ENCODE measurements at places on chromosomes 3 and 15.

DNA sequence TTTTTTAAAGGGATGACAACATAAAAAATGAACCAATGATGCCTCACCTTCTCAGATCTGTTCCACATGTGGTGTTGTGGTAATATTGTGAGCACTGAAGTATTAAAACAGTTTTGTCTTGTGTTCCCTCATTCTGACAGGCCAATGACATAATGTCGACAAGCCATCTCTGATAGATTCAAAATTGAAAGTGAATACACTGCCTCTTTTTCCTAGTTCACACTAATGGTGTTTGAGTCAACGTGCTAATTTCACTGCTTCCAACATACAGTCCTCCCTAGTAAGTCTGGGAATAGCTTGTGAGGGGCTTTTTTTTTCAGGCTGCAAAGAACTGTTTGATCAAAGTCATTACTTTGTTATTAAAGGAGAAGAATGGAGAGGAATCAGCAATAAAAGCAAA, 82.8 kb downstream of the ROBO2 start:
- no peak for DNase-seq

GRCh38 chr3:141191097-141191749, 40.4 kb upstream of the PXYLP1 start:
- DNase-seq: no peak

GRCh38 chr3:59771768-59772181, 722.0 kb upstream of the CFAP20DC start:
- no peak for DNase-seq

DNA sequence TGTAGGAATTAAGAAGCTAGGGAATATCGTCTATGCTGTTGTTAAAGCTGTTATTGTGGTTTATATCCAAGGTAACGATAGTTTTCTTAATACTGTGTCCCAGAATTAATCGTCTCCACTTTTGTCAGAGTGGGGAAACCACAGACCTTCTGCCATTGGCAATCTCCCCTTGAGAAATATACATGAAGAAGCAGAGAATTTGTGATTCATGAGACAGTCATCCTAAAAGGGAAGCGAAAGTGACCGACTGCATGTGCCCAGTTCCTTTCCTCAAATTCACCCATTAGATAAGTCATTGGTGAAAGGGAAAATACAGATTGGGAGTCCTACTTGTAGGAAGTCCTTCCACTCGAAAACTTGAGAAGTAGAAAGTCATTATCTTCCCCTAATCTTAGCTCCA, 26.6 kb downstream of the DIPK2A start:
- no peak for DNase-seq

DNA sequence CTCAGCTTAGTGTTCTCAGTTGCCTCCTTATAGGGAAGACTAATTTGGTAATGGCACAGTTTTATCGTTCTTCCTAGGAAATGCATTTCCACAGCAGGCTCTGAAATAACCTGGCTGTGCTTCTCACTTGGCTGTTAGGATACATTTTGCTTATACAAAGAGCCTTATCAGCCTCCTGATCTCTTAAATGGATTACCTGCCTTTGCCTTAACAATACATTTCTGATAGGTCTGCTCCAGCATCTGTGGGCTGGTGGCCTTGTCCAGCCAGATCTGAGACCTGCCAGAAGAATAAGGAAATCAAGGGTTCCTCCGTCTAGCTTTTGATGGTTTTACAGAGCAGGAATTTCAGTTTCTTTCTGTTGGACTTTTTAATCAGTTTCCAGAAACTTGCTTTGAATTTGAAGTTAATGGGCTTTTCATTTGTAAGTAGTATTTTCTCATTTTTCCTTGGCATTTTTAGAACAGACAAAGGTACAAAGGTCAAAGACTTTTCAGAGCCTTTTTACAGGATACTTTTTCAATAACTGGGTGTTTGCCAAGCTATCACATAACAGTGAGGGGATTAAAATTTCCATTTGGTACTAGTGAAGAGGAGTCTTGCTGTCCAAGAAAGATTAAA, 116.3 kb downstream of the AKAP13 start:
- DNase-seq: no peak

DNA sequence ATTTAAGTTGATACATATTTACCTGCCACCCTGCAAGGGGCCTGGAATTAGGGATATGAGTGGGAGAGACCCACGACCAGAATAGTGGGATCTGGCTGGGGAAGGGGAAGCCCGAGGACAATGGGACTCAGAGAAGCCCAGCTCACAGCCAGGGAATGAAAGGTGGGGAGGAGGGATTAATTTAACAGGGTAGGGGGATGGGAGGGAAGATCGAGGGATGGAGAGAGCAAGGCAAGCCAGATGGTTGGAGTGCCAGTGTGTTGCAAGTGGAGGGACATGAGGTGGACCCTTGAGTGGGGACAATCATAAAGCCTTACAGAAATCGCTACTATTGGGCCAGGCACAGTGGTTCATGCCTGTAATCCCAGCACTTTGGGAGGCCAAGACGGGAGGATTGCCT, 4.4 kb upstream of the GNAI2 start:
- no peak for DNase-seq

DNA sequence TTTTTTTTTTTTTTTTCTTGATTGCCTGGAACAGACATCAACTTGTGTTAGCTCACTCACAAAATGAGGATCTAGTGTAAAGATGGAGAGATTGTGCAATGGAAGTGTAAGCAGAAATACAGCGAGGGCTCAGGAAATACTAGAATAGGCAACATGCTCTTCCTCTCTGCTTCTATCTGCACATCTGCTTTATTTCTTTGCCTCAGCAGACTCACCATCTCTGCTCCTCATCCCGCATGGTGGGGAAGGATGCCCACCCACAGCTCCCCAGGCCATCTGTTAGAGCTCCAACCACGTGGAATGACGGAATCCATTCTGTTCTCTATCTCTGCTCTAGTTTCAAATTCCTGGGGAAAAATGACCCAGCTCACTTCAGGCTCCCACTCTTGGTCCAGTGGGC, 128.0 kb upstream of the ADAMTS9 start:
- no peak for DNase-seq

DNA sequence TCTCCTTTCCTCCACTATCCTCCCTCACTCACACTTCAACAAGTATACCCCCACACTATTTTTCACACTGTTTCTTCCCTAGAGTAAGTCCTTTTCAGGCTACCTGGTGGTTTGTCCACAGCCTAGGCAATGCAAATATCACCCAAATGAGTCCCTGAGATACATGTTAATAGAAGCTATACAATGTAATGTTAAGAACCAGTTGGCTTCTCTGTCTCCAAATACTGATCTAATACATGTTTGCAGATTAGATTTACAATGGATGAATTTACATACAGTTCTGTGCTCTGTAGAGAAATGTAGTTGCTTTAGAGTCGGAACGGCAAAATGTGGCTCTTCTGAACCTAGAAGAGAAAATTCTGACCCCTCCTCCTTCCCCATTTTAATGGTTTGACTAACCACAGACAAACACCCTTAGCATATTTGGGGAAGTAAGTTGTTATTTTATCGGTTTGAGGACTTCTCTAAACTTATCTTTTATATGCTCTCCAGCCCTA, 63.6 kb upstream of the MBNL1 start:
- DNase-seq: no peak

GRCh38 chr15:98127586-98127985, 167.1 kb downstream of the ARRDC4 start:
- DNase-seq: no peak

DNA sequence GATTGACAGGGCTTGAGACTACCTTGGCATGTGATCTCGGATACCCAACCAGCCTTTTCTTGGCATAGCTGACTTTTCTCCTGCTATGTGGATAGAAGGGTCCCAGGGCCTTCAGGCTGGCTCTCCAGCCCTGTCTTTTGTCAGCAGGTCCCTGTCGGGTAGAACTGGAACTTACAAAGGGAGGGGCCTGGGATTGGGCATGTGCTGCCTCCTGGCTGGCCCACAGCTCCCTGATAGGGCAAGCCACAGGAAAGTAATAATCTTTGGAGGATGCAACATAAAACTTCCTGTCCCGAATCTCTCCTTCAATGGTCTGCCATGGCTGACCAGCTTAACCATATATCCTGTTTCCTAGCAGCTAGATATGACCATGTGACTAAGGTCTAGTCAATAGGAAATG, 89.1 kb downstream of the ABHD5 start:
- DNase-seq: no peak

DNA sequence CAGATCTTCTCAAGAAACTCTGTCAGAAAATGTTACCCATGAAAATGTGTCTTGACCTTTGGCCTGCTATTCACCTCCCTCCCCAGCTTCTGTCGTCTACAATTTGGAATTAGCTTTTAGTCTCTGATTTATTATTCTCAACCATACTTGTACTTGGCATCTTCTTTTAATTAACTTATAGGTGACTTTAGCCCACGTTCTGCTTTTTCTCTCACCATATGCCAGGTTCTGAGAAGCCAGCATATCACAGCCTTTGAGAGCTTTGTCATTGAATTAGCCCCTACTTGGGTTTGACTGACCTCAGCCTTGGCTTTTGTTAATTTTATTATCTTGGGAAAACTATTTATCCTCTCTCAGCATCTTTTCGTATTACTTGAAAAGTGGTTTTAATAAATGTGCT, 355.9 kb downstream of the OXSM start:
- no peak for DNase-seq

GRCh38 chr15:52963865-52964264, 173.7 kb upstream of the ONECUT1 start:
- no peak for DNase-seq

DNA sequence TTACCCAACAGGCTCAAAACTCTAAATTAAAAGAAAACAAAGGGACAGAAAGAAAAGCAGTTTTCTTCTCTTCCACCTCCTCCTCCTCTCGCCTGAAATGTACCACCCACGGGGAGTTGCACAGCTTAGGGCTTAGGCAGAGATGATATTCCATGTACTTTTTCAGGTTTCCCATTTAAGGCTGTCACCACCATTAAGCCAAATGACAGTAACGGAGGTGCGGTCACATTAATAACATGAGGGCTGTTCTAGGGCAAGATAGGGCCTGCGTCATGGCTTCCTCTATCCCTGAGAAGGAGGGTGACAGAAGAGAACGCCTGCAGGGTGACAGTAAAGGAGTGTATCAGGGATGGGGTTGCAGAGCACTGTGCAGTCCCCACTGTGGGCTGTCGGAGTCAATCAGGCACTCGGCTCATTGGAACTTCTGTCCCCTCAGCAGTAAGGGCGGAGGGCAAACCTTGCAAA, 51.7 kb upstream of the TJP1 start:
- DNase-seq: no peak

GRCh38 chr3:194275291-194275690, 75.8 kb downstream of the CPN2 start:
- no peak for DNase-seq

DNA sequence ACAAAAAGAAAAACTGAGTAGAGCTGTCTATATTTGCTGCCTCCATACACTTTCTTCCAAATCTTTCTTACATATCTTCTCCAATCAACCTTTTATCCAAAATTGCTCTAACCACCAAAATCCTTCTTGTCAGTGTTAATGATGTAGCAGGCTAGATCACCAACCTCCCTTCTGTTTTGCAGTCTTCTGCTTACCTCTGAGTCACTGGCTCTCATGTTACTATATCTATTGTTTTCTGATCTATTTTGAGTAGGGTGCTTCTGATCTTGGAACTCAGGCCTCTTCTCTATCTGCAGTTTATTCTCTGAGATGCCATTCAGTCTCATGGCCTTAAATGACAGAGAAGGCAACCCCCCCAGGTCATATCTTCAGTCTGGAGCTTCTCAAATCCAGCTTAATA, 26.3 kb upstream of the AADAC start:
- no peak for DNase-seq

DNA sequence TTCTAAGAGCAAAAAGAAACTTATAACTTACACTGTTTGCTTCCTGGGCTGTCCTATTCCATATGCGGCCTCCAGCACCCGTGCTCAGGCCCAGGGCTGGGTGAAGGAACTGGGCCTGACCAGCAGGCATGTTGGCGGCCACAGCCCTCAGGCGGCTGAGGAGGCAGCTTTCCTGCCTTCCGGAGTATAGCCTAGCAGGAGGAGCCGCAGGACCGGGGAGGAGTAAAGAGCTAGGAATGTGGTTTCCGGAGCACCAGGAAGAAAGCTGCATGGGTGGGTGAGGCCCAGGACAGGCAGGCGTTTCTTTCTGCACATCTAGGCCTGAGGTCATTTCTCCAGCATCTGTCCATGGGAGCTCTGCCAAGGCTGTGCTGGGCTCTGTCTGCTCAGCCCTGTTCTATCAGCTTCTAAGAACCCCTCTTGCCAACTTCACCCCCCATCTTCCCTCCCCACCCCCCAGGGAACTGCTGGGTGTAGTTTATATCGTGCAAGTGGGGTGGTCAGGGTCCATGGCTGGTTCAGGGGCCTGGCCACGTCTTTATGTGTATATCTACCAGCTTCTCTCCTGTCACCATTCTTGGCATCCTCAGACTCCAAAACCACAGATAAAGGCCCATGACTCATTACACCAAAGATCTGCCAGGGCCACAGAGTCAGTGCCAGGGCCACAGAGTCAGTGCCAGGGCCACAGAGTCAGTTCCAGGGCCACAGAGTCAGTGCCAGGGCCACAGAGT, 7.8 kb upstream of the KIF7 start:
- DNase-seq: no peak

GRCh38 chr3:59572106-59572505, 522.3 kb upstream of the CFAP20DC start:
- DNase-seq: no peak

GRCh38 chr3:130939753-130940152, 45.9 kb downstream of the ATP2C1 start:
- no peak for DNase-seq

GRCh38 chr3:49377483-49377882, 19.3 kb upstream of the GPX1 start:
- peak; percentile 45 for DNase-seq

GRCh38 chr3:69271098-69271497, 114.8 kb downstream of the FRMD4B start:
- no peak for DNase-seq

DNA sequence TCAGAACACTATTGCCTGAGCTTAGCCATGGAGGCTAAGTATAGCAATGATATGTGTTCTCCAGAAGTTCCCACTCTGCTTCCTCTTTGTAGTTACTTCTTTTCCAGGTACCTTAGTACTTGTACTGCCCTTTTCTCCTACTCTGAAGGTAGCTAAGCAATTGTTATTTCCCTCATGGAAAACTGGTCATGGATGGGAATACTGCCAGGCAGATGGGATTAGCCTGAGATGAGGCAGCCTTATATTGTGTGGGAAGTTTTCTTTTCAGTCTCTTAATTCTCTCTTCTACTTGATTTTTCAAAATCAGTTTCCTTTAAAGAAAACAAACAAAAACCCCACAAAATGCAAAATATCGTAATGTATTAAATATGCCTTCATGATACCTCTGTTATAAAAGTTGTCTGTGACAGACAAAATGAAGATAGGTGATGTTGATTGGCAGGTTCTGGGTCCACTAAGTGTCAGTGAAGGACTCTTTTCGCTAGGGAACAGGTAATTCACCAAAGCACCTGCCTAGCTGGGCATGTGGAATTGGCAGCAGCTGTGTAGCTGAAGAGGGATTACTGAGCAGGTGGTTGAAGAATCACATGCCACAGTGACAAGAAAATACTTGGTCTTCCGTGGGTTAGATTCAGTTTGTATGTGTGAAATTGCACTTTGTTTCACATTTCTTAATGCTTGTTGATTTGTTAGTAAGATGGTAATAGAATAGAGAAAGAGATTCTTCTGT, 4.1 kb downstream of the ZNF609 start:
- DNase-seq: no peak
